ENCODE measurements at places on chromosomes 11 and 22. TPM values are rescaled to one million over a fixed set of nuclear protein-coding genes. Genes with fewer than 3 reads are reported as not detected.

OR52I2 gene
- total RNA-seq = not detected

PARVG gene
- 7.2 TPM for total RNA-seq

SERPING1 gene
- total RNA-seq = 210 TPM

DNAJC24 gene
- 10.0 TPM for total RNA-seq

ELMOD1 gene
- total RNA-seq = 4.2 TPM

RAPSN gene
- total RNA-seq = not detected

SOX6 gene
- 13.5 TPM for total RNA-seq

- no peak overlapping the region for H3K4me3 ChIP-seq
- DNase-seq = no peak
- H3K4me1 ChIP-seq = no peaks in the 10 kb centered on the region
Observed at GRCh38 chr11:57815476-57815875, 53.9 kb downstream of the CTNND1 start.

DNA sequence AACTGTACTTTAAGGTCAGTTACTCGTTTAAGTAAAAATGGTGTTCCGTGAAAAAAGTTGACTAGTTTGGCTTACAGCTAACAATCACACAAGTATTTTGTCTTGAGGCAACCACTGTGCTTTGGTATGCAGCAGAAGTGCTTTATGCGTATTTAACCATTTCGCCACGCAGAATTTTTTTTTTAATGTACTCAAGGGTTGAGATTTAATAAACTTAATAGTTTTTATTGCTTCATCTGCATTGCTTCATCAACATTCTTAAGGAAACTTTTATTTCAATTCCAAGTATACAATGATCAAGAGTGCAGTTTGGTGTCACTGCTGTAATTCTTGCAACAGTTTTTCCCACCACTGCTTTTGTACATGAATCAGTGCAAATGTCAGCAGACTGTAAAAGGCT lies 66.4 kb downstream of the ZNRF3 start:
- H3K4me3 ChIP-seq = no peak overlapping the region
- H3K27ac ChIP-seq = no peak overlapping the region
- no peaks in the 10 kb centered on the region for H3K27me3 ChIP-seq
- no peak for DNase-seq
- peaks cover 8% of the 10 kb centered on the region for H3K4me1 ChIP-seq

DNA sequence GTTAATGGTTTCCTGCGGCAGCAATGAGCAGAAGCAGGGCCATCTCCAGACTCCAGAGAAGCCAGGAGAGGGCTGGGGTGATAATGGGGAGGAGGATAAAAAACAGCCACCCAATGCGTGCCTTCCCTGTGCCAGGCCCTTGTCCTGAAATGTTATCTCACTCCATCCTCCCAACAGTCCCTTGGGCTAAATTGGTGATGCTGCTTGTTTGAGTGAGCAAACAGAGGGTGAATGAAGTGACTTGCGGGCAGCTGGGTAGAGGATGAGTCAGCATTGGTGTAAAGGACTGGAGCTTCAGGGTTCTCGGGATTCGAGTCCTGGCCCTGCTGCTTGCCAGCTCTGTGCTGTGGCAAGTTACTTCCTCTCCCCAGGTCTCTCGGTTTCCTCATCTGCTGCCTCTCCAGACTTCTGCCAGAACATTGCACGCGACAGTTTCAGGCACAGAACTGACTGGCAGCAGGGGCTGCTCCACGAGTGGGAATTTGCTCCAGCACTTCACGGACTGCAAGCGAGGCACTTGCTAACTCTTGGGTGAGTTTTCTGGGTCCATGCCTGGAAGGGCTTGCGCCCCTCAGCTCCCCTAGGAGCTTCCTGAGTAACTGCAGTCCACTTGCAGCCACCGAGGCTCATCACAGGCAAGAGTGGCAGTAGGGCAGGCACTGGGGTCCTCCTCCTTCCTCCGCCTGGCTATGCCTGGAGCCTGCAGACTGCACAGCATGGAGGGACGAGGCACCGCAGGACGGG lies at the start of gene P2RY6:
Gene P2RY6, plus strand, starts transcription at position 403 of the 744 bp plus-strand sequence. CDS start 24,181 bp downstream, outside the sequence.
- DNase-seq = no peak
- no peaks in the 10 kb centered on the region for H3K36me3 ChIP-seq
- no peaks in the 10 kb centered on the region for H3K4me1 ChIP-seq
- peak within 1 kb of the TSS; percentile 35 for H3K27ac ChIP-seq
- H3K27me3 ChIP-seq = no peaks in the 10 kb centered on the region

GRCh38 chr11:112498701-112499100 lies 238.0 kb upstream of the PLET1 start:
- H3K27ac ChIP-seq = no peak overlapping the region

GRCh38 chr11:119918347-119918746 lies 189.3 kb upstream of the NECTIN1 start:
- no peaks in the 10 kb centered on the region for H3K4me1 ChIP-seq
- H3K36me3 ChIP-seq = no peaks in the 10 kb centered on the region
- H3K27me3 ChIP-seq = no peaks in the 10 kb centered on the region

DNA sequence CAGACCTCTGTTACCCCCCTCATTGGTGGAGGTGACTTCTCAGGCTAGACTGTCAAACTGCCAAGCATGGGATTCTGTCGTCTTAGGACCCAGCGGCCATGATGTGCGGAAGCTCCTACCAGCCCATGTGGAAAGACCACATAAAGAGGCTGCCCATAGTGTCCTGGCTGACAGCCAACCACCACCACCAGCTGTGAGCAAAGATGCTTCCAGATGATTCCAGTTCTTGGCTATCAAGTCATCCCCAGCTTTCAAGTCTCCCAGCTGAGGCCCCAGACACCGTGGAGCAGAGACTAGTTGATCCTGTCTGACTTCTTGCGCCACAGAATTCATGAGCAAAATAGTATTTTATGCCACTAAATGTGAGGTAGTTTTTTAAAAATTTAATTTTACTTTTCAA lies 32.9 kb downstream of the SCUBE1 start:
- no peak overlapping the region for H3K4me3 ChIP-seq
- no peaks in the 10 kb centered on the region for H3K36me3 ChIP-seq
- no peak overlapping the region for H3K27ac ChIP-seq
- DNase-seq = no peak

GRCh38 chr11:84022201-84022600 lies 736.0 kb upstream of the CCDC90B start:
- no peak overlapping the region for H3K4me3 ChIP-seq
- no peak for DNase-seq
- no peak overlapping the region for H3K27ac ChIP-seq
- H3K27me3 ChIP-seq = no peaks in the 10 kb centered on the region
- no peaks in the 10 kb centered on the region for H3K36me3 ChIP-seq

DNA sequence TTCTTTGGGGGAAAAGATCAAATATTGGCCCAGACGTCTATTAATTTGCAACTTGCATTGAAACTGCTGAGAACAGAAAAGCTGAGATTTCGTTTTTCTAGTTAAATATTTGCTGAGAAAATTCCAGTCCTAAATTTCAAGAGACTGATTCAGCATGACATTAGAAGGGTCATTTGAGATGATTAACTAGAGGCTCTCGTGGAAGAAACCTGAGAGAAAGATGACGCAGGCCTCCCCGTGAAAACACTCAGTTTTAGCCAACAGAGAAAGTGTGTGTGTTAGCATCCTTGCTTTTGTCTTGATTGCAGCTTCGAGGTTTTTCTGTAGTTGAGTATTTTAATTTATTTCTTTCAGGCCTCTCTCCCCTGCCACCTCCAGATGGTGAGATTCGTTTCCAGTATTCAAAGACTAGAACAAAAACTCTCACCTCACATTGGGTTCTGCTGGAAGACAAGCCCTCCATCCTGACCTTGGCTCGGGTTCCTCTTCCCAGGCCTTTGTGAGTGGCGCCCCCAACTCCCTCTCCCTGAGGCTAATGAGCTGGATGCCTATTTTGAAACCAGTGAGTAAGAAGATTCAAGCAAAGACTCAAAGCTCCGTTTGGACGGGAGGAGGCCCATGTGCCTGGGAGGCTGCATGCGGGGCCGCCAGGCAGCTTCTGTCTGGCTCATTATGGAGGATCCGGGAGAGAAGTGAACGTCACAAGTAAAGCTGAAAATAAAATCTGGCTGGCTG lies 52.4 kb downstream of the CELSR1 start:
- no peaks in the 10 kb centered on the region for H3K27me3 ChIP-seq
- no peaks in the 10 kb centered on the region for H3K4me1 ChIP-seq
- H3K27ac ChIP-seq = no peak overlapping the region
- no peaks in the 10 kb centered on the region for H3K36me3 ChIP-seq

DNA sequence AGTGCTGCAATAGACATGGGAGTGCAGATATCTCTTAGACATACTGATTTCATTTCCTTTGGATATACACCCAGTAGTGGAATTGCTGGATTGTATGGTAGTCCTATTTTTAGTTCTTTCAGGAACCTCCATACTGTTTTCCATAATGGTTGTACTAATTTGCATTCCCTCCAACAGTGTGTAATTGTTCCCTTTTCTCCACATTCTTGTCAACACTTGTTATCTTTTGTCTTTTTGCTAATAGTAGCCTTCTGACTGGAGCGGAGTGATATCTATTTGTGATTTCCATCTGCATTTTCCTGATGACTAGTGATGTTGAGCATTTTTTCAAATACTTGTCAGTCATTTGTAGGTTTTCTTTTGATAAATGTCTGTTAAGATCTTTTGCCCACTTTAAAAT lies 128.9 kb downstream of the CTNND1 start:
- no peak overlapping the region for H3K4me3 ChIP-seq
- no peaks in the 10 kb centered on the region for H3K4me1 ChIP-seq
- no peaks in the 10 kb centered on the region for H3K36me3 ChIP-seq
- no peak overlapping the region for H3K27ac ChIP-seq

DNA sequence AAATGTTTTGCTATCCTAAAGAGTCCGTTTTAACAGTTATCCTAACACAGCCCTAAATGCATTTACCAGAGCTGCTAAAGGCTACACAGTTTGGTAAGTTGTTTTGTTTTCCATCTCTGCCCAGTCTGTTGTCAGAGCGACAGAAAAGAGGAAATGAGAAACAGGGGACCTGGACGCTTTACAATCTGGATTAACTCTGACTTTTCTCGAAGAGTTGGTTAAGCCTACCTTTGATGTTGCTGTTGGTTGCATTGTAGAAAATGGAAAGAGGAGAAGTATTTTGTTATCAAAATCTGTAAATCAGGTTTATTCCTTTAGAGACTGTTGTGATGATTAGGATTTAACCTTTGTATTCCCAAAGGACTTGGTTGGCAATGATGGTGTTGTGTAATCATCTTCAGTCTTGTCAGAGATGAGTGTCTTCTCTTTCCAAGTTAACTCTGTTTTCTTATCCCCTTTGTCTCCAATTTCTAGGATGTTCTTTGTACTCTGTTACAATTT lies 481 bp downstream of the ANGPTL5 start:
- no peaks in the 10 kb centered on the region for H3K27me3 ChIP-seq
- peaks cover 23% of the 10 kb centered on the region for H3K4me1 ChIP-seq
- no peak for DNase-seq
- H3K27ac ChIP-seq = peak overlapping the region; percentile 81
- H3K4me3 ChIP-seq = peak overlapping the region; percentile 74

- H3K27ac ChIP-seq = no peak overlapping the region
- H3K4me1 ChIP-seq = peaks cover 25% of the 10 kb centered on the region
- H3K36me3 ChIP-seq = no peaks in the 10 kb centered on the region
- H3K4me3 ChIP-seq = no peak overlapping the region
Observed at GRCh38 chr11:96279896-96280290, 63.1 kb downstream of the MAML2 start.

DNA sequence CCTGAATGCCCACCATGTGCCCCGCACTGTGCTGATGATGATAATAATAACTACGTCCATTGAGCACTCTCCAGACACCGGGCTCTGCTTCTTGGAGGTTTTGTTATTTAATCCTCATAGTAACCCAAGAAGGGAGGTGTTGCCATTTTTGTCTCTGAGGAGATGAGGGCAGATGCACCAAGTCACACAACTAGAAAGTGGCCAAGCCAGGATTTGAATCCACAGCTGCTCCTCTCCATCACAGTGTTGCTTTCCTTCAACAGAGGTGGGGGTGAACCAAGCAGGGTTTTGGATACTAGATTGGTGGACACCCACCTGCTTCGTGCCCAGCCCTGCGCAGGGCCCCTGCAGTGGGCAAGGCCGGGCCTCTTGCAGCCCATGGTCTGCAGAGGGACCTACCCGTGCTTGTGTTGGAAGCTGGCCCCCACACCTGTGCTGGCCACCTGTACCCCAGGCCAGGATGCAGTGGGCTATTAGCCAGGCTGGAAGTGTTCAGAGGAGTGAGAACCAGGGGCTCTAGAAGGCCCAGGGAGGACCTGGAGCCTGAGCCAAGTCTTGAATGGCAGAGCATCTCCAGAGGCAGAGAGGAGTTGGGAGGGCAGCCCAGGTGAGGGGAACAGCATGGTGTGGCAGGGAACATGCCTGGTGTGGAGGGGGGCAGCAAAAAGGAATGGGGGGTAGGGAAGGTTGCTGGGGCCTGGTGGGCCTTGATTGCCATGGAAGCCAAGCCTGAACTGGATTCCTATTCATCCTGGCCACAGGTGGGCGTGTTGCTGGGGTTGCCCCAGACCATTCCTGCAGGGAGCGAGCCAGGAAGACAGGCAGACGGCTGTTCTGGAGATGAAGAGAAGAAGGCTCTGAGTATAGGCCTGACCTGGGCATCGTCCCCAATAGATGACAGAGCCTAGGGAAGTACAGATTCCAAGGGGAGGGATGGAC lies 2.7 kb upstream of the DPP3 start:
- no peak overlapping the region for H3K4me3 ChIP-seq
- H3K36me3 ChIP-seq = peaks cover 27% of the 10 kb centered on the region
- H3K27me3 ChIP-seq = no peaks in the 10 kb centered on the region
- DNase-seq = no peak
- no peak overlapping the region for H3K27ac ChIP-seq

GRCh38 chr11:121194731-121195596 lies 93.9 kb downstream of the TECTA start:
- peaks cover 5% of the 10 kb centered on the region for H3K4me1 ChIP-seq
- no peaks in the 10 kb centered on the region for H3K36me3 ChIP-seq
- no peak overlapping the region for H3K27ac ChIP-seq
- DNase-seq = no peak
- H3K4me3 ChIP-seq = no peak overlapping the region
- no peaks in the 10 kb centered on the region for H3K27me3 ChIP-seq

- no peaks in the 10 kb centered on the region for H3K27me3 ChIP-seq
- no peak overlapping the region for H3K27ac ChIP-seq
- no peaks in the 10 kb centered on the region for H3K36me3 ChIP-seq
Observed at GRCh38 chr22:44729391-44730021, 22.9 kb upstream of the ARHGAP8 start.

GRCh38 chr11:45806072-45806933 lies 1.4 kb downstream of the SLC35C1 start:
- H3K36me3 ChIP-seq = peaks cover 18% of the 10 kb centered on the region
- peak overlapping the region; percentile 83 for H3K4me3 ChIP-seq
- no peak overlapping the region for H3K27ac ChIP-seq
- peaks cover 41% of the 10 kb centered on the region for H3K4me1 ChIP-seq
- no peak for DNase-seq
- H3K27me3 ChIP-seq = no peaks in the 10 kb centered on the region

DNA sequence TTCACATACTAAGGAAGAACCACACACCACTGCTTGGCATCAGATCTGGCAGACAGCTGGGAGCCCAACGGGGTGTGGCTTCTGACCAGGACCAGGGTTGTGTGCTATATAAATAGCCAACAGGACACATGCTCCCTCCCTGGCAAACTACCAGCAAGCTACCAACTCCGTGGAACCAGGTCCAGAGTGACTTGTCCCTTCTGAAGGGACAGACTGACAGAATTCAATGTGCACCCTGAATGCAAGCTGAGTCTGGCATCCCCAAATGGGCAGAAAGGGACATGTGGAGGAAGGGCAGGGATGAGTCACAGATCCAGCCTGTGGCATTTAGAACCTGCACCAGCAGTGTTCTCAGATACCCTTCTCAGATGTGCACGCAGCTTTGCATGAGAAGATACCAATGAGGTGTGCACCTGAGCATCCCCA lies 92.9 kb downstream of the MICAL3 start:
- H3K4me1 ChIP-seq = peaks cover 16% of the 10 kb centered on the region
- no peak overlapping the region for H3K4me3 ChIP-seq
- DNase-seq = no peak
